ENCODE measurements at places on chromosomes 4 and X. TPM values are rescaled to one million over a fixed set of nuclear protein-coding genes. Genes with fewer than 3 reads are reported as not detected.

GRCh38 chrX:153520287-153520917, 3.0 kb downstream of the ATP2B3 start:
- no peaks in the 10 kb centered on the region for H3K4me1 ChIP-seq
- H3K36me3 ChIP-seq, result no peaks in the 10 kb centered on the region
- H3K4me3 ChIP-seq, result no peak overlapping the region
- no peak overlapping the region for H3K27ac ChIP-seq

SYTL4 gene
- not detected for total RNA-seq

DNA sequence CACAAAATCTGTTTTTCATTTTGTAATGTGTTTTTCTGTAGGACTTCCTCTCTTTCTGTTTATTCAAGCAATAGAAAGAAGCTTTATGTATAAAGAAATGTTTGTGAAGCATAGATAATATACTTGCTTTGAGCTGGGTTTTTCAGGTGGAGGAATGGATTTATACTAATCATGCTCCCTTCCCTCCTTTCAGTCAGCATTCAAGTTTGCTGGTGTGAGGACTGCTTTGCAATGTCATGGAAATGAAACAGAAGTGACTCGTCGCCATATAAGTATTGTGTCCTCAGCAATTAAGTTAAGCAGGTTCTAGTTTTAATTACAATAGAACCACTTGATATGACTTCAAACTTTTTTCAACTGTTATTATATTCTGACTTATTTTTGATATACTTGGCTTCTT, 1447.1 kb downstream of the PCDH19 start:
- no peaks in the 10 kb centered on the region for H3K27me3 ChIP-seq
- H3K4me1 ChIP-seq, result no peaks in the 10 kb centered on the region
- H3K36me3 ChIP-seq, result no peaks in the 10 kb centered on the region
- DNase-seq, result no peak
- H3K4me3 ChIP-seq, result no peak overlapping the region
- no peak overlapping the region for H3K27ac ChIP-seq

DNA sequence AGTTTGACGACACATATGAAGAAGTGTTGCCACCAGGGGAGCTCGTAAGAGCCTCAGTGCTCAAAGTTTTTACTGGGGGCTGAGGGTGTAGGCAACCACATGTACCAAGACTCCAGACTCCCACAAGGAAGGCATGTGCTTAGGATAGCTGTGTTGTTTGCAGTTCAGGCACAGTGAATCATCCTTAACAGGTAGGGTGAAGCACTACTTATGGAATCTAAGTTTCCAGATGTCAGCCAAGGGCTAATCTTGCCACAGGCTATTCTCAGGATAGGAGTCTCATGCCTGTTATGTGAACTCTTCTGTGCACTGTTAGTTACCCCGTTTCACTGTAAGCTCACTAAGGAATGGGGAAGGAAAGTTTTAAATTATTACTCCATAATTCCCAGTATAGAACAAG, 202.6 kb downstream of the TMA16 start:
- no peaks in the 10 kb centered on the region for H3K4me1 ChIP-seq
- H3K27ac ChIP-seq, result no peak overlapping the region
- H3K27me3 ChIP-seq, result peaks cover 9% of the 10 kb centered on the region
- no peak for DNase-seq

- peaks cover 2% of the 10 kb centered on the region for H3K36me3 ChIP-seq
- H3K27ac ChIP-seq, result no peak overlapping the region
- H3K4me1 ChIP-seq, result no peaks in the 10 kb centered on the region
These were observed 10.8 kb upstream of the KLKB1 start for GRCh38 chr4:186216465-186217024.

NHSL2 gene
- 0.26 TPM for total RNA-seq

DNA sequence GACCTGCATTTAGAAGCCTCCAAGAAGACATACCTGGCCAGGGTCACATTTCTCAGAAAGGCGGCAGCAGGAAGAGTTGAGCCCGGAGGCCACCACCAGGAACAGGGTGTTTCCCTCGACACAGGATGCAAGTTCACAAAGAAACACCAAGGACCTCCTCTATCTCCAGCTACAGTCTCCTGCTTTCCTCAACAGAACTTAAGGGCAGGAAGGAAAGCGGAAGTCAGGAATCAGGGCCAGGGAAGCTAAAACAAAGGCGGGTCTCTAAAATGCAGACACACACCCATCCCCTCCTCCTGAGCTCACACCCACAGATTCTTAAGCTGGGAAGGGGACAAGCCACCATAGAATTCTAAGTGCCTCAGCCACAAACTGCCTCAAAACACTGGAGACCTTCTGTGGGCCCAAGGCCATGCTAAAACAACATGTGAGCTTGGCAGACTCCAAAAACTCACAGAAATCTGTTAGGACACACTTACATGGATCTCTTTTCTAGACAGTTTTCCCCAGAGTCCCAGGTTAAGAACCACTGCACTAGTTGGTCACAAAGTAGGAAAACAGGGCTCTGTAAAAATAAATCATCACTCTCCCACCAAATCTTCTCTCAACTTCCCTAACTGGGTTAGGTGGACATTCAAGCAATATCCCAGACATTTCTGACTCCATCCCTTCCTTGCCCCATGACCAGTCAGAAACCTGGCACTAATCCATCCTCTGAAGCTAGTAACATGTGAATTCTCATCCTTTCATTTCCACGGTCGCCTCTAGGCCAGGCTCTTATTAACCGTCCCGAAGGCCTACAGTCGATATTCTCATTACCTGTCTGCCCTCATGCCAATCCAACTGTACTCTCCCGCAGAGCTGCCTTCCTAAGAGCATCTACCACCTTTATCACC, 163.2 kb downstream of the APBB2 start:
- no peaks in the 10 kb centered on the region for H3K4me1 ChIP-seq
- peaks cover 11% of the 10 kb centered on the region for H3K27me3 ChIP-seq
- no peak overlapping the region for H3K27ac ChIP-seq
- no peaks in the 10 kb centered on the region for H3K36me3 ChIP-seq
- no peak for DNase-seq
- no peak overlapping the region for H3K4me3 ChIP-seq

KCTD8 gene
- not detected for total RNA-seq

- H3K27me3 ChIP-seq, result no peaks in the 10 kb centered on the region
- no peak overlapping the region for H3K4me3 ChIP-seq
- H3K4me1 ChIP-seq, result no peaks in the 10 kb centered on the region
- peaks cover 22% of the 10 kb centered on the region for H3K36me3 ChIP-seq
These were observed 24.8 kb downstream of the ITGB1BP2 start for GRCh38 chrX:71326394-71326793.

DNA sequence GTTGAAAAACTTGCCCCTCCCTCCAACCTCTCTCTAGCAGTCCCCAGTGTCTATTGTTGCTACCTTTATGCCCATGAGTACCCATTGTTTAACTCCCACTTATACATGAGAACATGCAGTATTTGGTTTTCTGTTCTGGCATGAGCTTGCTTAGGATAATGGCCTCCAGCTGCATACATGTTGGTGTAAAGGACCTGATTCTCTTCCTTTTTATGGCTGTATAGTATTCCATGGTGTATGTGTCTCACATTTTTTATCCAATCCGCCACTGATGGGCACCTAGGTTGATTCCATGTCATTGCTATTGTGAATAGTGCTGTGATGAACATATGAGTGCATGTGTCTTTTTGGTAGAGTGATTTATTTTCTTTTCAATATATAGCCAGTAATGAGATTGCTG, 50.0 kb upstream of the GPC4 start:
- H3K36me3 ChIP-seq, result no peaks in the 10 kb centered on the region
- no peaks in the 10 kb centered on the region for H3K4me1 ChIP-seq
- no peak overlapping the region for H3K27ac ChIP-seq
- DNase-seq, result no peak
- no peak overlapping the region for H3K4me3 ChIP-seq

GRCh38 chrX:20463296-20464075, 196.8 kb upstream of the RPS6KA3 start:
- H3K4me1 ChIP-seq, result peaks cover 39% of the 10 kb centered on the region
- H3K4me3 ChIP-seq, result peak overlapping the region; percentile 6
- no peak for DNase-seq

DNA sequence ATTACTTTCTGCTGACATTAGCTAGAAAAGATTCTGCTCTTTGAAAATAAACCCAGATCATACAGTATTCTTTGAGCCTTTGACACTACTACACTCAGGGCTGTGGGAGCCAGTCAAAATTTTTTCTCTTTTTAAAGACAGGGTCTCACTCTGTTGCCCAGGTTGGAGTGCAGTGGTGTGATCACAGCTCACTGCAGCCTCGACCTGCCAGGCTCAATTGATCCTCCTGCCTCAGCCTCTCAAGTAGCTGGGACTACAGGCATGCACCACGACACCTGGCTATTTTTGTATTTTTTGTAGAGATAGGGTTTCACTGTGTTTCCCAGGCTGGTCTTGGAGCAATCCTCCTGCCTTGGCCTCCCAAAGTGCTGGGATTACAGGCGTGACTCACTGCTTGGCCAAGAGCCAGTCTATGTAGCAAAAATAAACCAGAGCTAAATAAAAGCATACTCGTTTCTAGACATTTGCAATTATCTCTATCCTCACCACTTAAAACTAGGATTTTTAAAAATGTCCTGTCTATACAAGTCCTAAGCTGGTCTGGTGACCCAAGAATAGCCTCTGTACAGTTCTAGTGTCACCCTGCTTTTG, 43.2 kb downstream of the AKAP4 start:
- H3K27me3 ChIP-seq, result peaks cover 46% of the 10 kb centered on the region
- H3K4me1 ChIP-seq, result no peaks in the 10 kb centered on the region
- no peaks in the 10 kb centered on the region for H3K36me3 ChIP-seq
- no peak overlapping the region for H3K4me3 ChIP-seq
- DNase-seq, result no peak
- H3K27ac ChIP-seq, result no peak overlapping the region

GRCh38 chrX:140815868-140816267, 106.3 kb downstream of the LINC00632 start:
- peaks cover 1% of the 10 kb centered on the region for H3K36me3 ChIP-seq
- peaks cover 17% of the 10 kb centered on the region for H3K27me3 ChIP-seq
- H3K4me3 ChIP-seq, result no peak overlapping the region
- no peak overlapping the region for H3K27ac ChIP-seq
- no peak for DNase-seq

DNA sequence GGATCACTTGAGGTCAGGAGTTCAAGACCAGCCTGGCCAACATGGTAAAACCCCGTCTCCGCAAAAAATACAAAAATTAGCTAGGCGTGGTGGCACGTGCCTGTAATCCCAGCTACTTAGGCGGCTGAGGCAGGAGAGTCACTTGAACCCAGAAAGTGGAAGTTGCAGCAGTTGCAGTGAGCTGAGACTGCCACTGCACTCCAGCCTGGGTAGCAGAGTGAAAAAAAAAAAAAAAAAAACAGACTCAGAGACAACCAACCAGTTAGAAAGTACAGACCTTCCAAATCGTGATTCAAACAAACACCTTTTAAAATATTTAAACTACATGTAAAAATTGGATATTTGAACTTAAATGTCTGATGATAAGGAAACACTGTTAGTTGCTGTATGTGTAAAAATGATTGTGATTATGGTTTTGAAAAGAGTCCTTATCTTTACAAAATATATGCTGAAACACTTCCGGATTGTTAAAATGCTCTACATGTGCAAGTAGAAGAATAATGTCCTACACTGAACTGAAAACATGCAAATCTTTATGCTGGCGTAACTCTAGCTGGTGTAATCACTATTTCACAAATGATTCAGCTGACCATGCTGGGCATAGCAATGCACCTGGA, 37.8 kb downstream of the SH3KBP1 start:
- peaks cover 54% of the 10 kb centered on the region for H3K4me1 ChIP-seq
- peak overlapping the region; percentile 27 for H3K27ac ChIP-seq
- H3K27me3 ChIP-seq, result no peaks in the 10 kb centered on the region
- H3K36me3 ChIP-seq, result peaks cover 4% of the 10 kb centered on the region

MAGEB17 gene
- total RNA-seq, result not detected

DNA sequence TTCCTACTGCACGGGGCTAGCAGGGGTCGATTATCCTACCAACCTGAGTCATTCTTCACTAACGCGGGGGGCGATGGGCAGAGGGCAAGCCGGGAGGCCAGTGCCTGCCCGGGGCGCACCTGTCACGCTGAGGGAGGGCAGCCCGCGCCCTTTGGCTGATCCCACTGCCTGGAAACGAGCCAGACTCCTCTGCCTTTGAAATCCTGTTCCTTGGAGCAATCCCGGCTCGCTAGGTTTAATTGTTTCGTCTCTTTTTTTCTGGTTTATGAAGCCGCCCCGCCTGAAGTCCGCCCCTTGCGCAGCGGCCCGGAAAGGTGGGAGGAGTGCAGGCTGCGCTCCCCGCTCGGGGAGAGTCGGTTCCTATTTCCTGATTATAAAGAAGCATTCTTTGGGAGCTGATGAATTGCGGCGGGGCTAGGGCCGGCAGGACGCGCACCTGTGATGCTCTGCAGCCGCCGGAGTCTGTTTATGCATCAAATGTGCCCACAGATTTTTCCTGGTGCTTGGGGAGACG, 484.2 kb downstream of the BCOR start:
- H3K27ac ChIP-seq, result peak overlapping the region; percentile 90
- peak; percentile 24 for DNase-seq
- H3K4me3 ChIP-seq, result peak overlapping the region; percentile 93
- H3K36me3 ChIP-seq, result peaks cover 2% of the 10 kb centered on the region
- H3K27me3 ChIP-seq, result peaks cover 36% of the 10 kb centered on the region

GRCh38 chr4:139208404-139208945, 31.5 kb upstream of the ELF2 start:
- no peak overlapping the region for H3K4me3 ChIP-seq
- H3K4me1 ChIP-seq, result peaks cover 18% of the 10 kb centered on the region
- H3K36me3 ChIP-seq, result no peaks in the 10 kb centered on the region
- DNase-seq, result no peak
- H3K27me3 ChIP-seq, result no peaks in the 10 kb centered on the region

GRCh38 chr4:83129264-83129663, 14.7 kb upstream of the PLAC8 start:
- H3K4me3 ChIP-seq, result no peak overlapping the region
- H3K36me3 ChIP-seq, result peaks cover 1% of the 10 kb centered on the region
- no peaks in the 10 kb centered on the region for H3K27me3 ChIP-seq
- no peak overlapping the region for H3K27ac ChIP-seq

GRCh38 chr4:39642885-39643552, 4.4 kb upstream of the SMIM14 start:
- H3K36me3 ChIP-seq, result no peaks in the 10 kb centered on the region
- H3K4me3 ChIP-seq, result no peak overlapping the region
- H3K4me1 ChIP-seq, result peaks cover 14% of the 10 kb centered on the region
- DNase-seq, result no peak

DNA sequence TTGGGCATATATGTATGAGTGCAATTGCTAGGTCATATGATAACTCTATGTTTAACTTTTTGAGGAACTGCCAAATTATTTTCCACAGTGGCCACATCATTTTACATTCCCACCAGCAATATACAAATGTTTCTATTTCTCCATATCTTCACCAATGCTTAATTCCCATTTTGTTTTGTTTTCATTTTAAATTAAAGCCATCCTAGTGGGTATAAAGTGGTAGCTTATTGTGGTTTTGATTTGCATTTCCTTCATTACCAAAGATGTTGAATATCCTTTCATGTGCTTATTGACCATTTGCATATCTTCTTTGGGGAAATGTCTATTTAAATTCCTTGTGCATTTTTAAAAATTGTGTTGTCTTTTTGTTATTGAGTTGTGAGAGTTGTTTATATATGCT, 36.7 kb upstream of the SCOC start:
- H3K27me3 ChIP-seq, result peaks cover 2% of the 10 kb centered on the region
- DNase-seq, result no peak
- no peaks in the 10 kb centered on the region for H3K4me1 ChIP-seq
- no peak overlapping the region for H3K27ac ChIP-seq
- H3K4me3 ChIP-seq, result no peak overlapping the region

All from activated T-cell treated with anti-CD3 and anti-CD28 coated beads, Interleukin-2, amount 50 U/mL, for 72 hours (primary cell).